Stimulated activated CD8-positive, alpha-beta memory T cell treated with anti-CD3 and anti-CD28 coated beads, Interleukin-4, amount 100 ng/mL, for 1 hour (primary cell): ENCODE measurements at places on chromosomes 11 and 22.

GRCh38 chr11:119694334-119694733 lies 34.7 kb downstream of the NECTIN1 start:
- DNase-seq: no peak

DNA sequence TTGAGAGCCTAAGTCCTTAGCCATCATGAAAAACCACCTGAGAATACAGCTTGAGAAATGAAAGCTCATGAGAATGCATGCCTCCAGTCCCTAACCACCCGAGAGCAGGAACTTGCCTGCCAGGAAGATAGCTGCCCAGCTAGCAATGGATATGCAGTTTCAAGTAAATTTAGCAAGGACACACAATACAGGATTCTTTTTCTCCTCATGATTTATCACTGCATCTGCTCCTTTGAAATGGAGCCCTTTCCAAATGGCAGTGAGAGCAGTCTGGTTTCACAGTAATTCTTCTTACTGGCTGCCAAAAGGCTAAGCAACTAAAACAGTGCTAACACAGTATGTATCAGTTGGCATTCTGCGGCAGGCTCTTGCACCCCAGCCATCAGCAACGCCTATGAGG lies 109.9 kb downstream of the MICAL3 start:
- DNase-seq: no peak

DNA sequence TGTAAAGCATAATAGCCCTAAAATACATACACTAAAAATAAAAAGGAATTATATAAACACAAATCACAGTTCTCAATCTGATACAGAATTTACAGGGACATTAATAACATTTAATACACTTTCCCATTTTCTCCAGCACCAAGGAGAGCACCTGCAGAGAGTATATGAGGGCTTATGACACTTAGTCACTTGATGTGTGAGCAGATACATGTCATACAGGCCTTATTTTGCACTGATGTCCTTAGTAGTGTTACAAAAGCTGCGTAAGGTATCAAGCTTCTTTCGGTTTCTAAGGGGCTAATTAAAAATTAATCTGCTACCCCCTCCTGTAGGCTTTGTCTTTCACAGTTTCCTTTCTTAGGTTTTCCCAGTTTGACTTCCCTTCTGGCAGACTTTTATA lies 61.3 kb downstream of the TRIM44 start:
- DNase-seq: no peak

GRCh38 chr11:50333861-50334260 lies 301.2 kb downstream of the OR4C45 start:
- DNase-seq: no peak

GRCh38 chr11:13786688-13787087 lies 118.2 kb downstream of the FAR1 start:
- DNase-seq: no peak
